ENCODE measurements at places on chromosomes 3 and 15.

DNA sequence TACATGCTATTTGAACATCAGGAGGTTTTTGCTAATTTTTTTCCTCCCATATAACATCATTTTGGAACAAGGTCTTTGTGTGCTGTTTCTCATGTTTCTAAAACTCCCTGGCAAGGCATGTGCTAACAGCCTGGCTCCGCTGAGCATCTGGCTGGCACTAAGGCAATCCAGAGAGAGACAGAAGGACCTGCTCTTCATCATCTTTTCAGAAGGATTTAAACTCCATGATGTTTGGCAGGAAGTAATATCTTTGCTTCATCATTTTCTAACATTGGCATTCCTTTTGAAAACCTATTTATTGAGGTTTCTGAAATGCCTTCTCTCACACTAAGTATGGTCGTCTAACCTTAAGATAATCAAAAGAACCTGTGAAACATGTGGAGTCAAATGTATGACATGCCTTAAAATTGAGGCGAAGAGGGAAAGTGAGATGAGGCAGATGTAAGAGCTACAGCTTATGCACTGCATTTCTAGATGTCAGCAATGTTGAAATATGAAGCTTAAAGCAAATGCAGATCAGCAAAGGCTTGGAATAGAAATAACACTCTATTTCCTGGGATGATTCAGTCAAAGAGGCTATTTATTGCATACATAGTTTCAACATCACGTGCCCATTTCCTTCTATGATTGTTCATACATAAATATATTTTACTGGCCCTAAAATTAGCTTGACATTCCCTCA is 592.0 kb downstream of the ZNF385D start:
- DNase-seq: no peak

GRCh38 chr3:52514576-52514975 is 19.1 kb downstream of the NT5DC2 start:
- no peak for DNase-seq

DNA sequence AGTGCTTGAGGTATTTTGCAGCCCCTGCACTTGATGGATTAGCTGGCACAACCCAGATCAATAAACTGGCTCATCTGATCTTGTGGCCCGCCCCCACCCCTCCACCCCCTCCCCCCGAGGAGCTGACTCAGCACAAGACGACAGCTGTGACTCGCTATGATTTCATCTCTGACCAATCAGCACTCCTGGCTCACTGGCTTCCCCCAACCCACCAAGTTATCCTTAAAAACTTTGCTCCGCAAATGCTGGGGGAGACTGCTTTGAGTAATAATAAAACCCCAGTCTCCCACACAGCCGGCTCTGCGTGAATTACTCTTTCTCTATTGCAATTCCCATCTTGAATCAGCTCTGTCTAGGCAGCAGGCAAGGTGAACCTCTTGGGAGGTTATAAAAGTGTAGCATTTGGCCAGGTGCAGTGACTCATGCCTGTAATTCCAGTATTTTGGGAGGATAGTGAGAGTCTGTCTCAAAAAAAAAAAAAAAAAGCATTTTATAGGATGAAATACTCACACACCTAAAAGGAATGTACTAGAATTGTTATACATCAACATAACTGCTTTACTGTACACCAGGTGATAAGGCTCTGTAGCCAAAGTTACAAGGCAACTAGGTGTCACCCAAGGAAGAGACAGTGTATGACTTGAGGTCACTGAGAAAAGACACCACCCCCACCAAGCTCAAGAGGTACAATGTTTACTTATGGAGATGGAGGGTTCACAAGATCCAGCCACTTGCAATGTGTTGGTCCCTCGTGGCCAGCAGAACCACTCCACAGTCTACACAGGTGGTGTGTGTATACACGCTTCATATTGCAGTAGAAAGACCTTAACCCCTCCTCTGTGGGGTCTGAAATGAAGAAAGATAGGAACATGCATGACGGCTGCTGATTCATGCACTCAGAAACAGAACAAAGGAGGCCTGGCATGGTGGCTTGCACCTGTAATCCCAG is 8.6 kb downstream of the ZNF445 start:
- no peak for DNase-seq

- DNase-seq: no peak
Observed at GRCh38 chr3:158522221-158523136, 48.5 kb upstream of the MLF1 start.

GRCh38 chr15:83657549-83657948 is 3.6 kb downstream of the ADAMTSL3 start:
- no peak for DNase-seq

DNA sequence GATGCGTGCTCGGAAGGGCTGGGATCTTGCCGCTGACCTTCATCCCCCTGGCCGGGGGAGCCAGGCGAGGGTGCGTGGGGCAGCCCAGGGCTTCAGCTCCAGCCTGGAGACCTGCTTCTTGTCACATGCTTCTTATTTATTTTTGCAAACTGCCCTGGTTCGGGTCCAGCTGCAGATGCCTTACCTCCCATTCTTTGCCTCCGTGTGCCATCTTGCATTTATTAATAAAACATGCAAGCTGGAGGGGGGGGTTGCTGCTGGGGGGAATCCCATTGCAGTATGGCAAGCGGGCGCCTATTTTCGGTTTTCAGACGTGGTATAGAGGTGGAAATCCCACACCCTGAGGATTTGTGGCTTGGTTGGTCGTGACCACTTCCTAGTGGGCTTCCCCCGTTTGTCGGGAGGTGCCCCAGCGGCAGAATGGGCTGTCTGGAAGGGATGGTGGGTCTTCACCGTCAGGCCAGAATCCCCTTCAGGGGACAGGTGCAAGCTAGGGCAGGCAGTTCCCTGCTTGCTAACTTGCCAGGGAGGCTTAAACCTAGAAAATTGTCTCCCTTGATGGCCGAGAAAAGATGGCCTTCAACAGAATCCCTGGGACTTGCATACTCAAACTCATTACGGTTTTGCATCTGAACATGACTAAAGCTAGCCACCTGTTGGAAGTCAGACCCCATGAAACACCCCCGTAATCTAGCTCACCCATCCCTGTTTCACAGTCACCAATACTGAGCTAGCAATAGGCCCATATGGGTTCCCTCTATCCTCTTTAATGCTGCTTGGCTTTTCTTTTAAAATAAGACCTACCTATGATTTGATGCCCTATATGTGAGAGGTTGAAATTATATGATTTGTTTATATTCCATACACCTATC is 569 bp downstream of the TMEM266 start:
- no peak for DNase-seq

DNA sequence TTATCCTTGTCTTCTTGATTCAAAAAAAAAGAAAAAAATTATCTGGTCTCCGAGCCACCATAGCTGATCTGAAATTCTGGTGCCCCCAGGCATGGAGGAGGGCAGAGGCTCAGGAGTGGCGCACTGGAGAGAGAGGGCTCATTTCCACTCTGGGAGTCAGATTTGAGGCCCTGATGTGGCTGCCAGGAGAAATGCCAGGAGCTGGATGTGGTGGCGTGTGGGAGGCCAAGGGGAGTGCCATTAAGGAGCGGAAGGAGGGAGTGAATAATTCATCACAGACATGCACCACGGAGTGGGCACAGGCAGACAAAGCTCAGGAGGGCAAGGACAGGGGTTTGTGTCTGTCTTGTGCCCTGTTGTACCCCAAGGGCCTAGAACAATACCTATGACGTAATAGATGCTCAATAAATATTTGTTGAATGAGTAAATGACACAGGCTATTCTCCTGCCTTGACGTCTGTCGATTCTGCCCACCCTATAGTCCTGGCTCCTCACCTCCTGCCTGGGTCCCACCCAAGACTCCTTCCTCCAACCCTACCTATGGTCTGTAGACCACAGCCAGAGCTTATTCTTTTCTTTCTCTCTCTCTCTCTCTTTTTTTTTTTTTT is 12.0 kb upstream of the GRIP2 start:
- DNase-seq: no peak

DNA sequence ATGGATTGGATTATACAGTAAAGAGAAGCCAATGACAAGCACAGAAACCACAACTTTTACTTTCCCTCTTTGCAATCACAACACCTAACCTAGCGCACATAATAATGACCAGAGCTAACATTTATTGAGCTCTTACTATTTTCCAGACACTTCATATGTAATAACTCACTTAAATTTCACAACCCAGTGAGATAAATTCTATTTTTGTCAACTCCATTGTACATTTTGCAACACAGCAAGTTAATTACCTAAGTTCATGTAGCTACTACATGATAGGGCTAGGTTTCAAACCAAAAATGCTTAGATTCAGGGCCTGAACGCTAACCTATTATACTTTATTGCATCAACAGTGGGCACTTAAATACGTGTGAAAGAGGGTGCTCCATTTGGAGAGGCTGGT is 89.5 kb downstream of the GADL1 start:
- DNase-seq: no peak

GRCh38 chr3:37949866-37950265 is 40.7 kb upstream of the VILL start:
- DNase-seq: no peak

- DNase-seq: no peak
Observed at GRCh38 chr15:82901114-82901805, 51.3 kb downstream of the HOMER2 start.

GRCh38 chr3:152258448-152259393 is 10.0 kb upstream of the MBNL1 start:
- no peak for DNase-seq

DNA sequence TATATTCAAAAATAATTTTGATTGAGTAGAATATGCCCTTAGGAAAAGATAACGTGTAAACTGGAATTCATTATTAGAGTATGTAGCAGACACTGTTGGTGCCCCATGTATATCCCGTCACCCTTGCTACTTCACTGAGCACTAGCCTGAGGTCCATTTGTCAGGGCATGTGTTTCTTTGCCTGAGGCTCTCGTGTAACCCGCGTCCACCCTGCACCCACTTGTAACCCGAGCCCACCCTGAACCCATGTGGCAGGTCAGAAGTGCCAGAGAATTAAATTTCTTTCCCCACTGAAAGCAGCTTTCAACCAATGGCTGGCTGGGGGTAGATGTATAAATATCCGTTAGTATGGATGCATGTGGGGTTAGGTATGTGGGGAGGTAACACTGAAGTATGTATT is 474.2 kb upstream of the ZNF385D start:
- DNase-seq: no peak

GRCh38 chr3:168116279-168116678 is 20.6 kb upstream of the GOLIM4 start:
- DNase-seq: no peak

- no peak for DNase-seq
Observed at GRCh38 chr3:124351430-124352148, 359.7 kb upstream of the ROPN1 start.

GRCh38 chr3:169240786-169241486 is 422.6 kb downstream of the MECOM start:
- no peak for DNase-seq

DNA sequence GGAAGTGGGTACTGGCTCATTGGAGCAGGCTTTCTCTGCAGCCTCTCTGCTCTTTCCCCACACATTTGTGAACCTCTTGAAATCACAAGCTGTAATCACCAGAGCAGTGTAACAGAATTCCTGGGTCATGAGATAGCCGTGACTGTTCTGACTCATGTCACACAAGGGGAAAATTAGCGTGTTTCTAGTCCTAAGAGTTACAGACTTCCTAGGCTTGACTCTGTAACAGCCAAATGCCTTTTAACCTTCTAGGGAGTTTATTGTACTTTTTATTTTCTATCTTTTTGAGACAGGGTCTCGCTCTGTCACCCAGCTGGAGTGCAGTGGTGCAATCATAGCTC is 54.7 kb upstream of the TRAK1 start:
- no peak for DNase-seq

DNA sequence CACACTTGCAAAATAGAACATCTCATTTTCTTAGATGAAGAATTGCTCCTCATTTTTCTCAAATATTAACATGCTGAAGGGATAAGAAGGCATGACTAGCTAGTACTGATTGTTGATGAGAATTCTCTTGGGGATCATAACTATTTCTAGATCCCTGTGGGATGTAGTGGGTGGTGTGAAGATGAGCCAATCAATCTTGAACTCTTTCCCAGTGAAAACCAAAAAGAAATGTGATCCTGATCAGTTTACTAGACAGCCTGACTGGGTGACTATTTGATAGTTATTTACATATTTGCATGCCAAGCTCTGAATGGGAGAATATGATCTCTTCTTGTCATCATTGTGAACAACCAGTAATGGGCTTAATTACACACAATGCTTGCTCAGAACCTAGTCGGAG is 63.7 kb downstream of the ZIC1 start:
- DNase-seq: no peak

DNA sequence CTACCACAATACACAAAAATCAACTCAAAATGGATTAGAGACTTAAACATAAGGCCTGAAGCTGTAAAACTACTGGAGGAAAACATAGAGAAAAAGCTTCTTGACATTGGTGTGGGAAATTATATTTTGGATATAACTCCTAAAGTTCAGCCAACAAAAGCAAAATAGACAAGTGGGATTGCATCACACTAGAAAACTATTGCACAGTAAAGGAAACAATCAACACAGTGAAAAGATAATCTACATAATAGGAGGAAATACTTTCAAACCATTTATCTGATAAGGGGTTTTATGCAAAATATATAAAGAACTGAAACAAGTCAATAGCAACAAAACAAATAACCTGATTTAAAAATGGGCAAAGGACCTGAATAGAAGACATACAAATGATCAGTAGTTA is 37.6 kb upstream of the TP63 start:
- DNase-seq: no peak

GRCh38 chr3:112560307-112560706 is 1.5 kb downstream of the ATG3 start:
- no peak for DNase-seq

- DNase-seq: no peak
Observed at GRCh38 chr3:191961529-191961928, 500.6 kb downstream of the PYDC2 start.

DNA sequence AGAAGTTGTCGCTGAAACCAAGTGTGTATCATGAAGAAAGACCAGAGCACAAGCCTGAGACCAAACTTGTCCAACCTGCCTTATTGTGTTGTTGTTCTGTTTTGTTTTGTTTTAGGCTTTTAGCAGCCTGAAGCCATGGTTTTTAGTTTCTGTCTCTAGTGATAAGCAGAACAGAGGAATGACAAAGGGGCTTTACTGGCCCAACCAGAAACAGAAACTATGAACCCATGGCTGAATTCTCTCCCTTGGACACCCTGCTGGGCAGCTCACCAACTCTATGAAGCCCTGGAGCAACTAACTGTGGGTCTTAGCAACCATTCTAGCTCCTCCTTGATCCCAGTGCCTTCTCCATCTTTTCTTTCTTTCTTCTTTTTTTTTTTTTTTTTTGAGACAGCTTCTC is 30.3 kb downstream of the HCLS1 start:
- DNase-seq: no peak
